ENCODE measurements at places on chromosomes 5 and 9.
A peak's percentile ranks its signal among the peaks of the same experiment; 100 is the strongest.

- no peak for DNase-seq
Observed at GRCh38 chr5:13552361-13552760, 392.1 kb downstream of the DNAH5 start.

GRCh38 chr5:79971156-79971555 lies 19.9 kb downstream of the MTX3 start:
- DNase-seq: no peak

GRCh38 chr5:68557162-68557936 lies 341.8 kb downstream of the PIK3R1 start:
- DNase-seq: no peak

- peak; percentile 45 for DNase-seq
Observed at GRCh38 chr5:31855134-31856040, 216.5 kb downstream of the PDZD2 start.

GRCh38 chr5:66246608-66247007 lies 102.5 kb downstream of the SREK1 start:
- DNase-seq: no peak

GRCh38 chr5:179455320-179455719 lies 95.0 kb upstream of the RUFY1 start:
- no peak for DNase-seq

DNA sequence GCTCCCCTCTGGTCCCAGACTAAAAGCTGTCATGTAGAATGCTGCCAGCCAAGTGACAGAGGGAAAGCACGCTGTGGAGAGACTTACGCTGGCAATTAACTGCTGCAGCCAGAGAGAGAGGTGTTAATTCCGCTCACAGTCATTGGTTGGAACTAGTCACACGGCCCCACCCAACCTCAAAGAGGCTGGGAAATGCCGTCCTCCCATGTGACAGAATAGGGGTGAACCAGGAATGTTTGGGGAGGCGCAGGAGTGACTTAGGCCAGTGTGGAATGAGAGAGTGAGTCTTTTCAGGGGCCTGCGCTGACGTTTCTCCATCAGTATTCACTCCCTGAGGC lies 87.6 kb downstream of the AMBP start:
- no peak for DNase-seq

GRCh38 chr5:73821003-73821402 lies 195.0 kb downstream of the ARHGEF28 start:
- no peak for DNase-seq

GRCh38 chr5:81361600-81361999 lies 32.3 kb downstream of the ACOT12 start:
- DNase-seq: no peak

DNA sequence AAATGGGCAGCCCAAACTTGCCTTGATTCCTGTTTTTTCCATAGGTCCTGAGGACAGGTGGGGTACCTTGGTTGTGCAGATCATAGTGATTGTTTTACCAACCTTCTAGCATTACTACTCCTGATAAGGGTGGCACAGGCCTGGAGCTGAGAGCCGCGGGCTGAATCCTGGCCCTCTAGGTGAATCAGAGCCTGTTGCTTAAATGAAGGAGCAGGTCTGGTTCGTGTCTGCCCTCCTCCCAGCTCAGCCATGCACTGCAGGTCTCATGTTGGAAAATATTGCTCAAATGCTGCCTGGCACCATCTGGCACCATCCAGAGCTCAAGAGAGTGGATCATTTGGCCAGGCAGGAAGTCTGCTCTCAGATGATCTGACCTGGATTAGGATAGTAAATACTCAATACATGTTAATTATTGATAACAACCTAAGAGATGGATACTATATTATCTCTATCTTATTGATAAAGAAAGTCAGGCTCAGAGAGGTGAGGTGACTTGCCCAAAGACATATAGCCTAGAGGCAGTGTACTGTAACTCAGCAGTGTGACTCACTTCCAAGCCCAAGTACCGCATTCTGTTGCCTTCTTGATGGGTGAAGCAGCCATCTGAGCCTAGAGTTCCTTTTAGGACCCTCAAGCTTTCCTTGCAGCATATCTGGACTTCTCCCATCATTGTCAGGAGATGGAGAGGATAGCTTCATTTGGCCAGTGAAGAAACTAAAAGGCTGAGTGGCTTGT lies 104.3 kb upstream of the PITX1 start:
- no peak for DNase-seq

DNA sequence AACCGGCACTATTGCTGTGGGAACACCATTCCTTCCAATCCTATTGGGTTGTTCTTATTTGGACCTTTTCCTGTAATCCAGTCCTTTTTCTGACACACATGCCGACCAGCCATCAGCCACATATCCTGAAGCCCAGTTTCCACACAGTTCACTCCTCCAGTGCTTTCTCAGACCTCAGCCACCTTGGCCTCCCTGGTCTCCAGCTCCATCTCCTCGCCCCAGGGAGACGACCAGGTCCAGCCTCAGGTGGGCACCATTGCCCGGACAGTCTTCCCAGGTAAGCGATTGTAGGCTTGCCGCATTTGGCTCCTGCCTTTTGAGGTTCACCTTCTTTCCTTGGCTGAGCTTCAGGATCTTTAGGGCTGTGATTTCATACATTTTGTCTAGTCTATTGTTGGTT lies 15.2 kb upstream of the TERT start:
- no peak for DNase-seq
